NCI-H2081 (cell line): ENCODE measurements at places on chromosomes 1 and 21.

GRCh38 chr21:26105819-26106218 lies 64.8 kb downstream of the APP start:
- no peak for DNase-seq

- peak; percentile 88 for DNase-seq
These were observed 1.1 kb upstream of the ELAPOR1 start for GRCh38 chr1:109112652-109113285.

GRCh38 chr21:41764558-41765419 lies 2.1 kb downstream of the RIPK4 start:
- DNase-seq, result no peak

- DNase-seq, result peak; percentile 53
These were observed 56.8 kb downstream of the GLIS1 start for GRCh38 chr1:53681977-53682685.

GRCh38 chr21:41762753-41763152 lies 4.1 kb downstream of the RIPK4 start:
- DNase-seq, result peak; percentile 7

DNA sequence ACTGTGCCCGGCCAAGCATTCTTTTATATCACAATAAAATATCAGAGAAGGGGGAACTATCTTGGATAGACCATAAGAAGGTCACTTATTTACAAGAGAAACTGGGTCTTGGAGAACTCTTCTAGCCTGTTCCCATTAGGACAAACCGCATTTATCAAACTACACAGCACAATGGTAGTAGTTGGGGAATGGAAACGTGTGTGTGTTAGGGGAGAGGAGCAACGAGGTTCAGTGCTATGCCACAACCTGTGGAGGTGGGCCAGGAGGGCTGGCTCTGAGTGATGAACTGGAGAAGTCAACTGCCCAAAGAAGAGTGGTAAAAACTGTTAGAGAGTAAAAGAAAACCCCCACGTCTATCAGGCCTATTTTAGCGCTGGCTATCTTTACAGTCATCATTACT lies 1.6 kb downstream of the DONSON start:
- no peak for DNase-seq

DNA sequence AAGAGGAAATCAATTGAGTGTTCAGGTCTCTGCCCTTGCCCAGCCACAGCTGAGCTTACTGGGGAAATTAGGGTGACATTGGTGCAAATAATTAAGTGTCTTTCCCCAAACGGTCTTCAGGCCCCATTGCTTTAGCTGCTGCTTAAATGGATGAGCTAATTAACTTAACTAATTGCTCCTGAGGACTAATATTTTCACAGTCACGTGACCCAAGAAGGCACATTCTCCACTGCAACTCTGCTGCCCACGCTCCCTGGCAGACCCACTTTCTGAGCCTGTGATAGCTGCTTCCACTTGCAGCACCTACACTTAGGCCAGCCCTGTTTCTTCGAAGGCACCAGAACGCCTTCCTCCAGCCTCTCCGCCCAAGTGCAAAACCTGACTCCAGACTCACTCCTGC lies 56.2 kb downstream of the SYT2 start:
- no peak for DNase-seq

DNA sequence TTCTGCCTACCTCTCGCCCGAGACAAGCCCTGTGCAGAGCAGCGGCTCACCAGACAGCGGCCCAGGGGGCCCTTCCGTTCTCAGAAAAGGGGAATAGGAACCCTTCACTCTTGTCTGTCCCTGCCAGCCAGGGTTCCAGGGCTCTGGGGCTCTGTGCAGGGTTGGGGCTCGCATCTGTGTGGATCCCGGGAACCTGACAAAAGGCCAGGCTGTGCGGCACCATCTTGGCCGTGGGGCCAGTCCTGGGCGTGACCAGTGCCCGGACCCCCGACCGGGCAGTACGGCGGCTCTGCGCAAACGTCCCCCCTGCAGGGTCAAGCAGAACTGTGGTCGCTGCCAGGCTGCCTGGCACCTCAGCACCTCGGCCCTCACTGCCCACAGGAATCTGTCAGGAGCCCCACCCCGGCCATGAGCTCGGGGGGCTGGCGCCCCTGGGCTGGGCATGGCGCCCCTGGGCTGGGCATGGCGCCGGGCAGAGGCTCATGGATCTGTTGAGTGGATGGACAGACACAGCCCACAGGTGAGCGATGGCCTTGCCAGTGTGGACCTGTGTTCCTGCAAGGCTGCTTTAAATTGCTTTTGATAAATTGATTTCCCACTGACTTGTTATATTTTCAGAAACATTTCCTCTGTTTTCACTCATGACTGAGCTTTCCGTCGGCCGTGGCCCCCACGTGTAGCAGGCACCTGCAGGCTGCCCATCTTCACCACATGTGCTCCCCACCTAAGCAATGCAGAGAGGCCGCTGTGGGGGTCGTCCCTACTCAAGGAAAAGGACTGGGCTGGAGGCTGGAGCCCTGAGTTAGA lies 59.0 kb downstream of the SLX9 start:
- DNase-seq, result no peak

GRCh38 chr21:31326522-31327242 lies 17.4 kb downstream of the TIAM1 start:
- no peak for DNase-seq

DNA sequence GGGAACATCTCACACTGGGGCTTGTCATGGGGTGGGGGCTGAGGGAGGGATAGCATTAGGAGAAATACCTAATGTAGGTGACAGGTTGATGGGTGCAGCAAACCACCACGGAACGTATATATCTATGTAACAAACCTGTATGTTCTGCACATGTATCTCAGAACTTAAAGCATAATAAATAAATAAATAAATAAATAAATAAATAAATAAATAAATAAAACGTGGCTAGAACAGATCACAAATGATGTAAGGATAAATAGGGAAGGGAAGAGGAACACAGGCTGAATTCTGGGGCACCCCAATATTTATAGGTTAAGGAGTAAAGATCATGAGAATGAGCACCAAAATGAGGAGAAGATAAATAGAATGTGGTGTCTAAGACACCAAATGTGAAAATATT lies 592.2 kb downstream of the AMY1C start:
- DNase-seq, result no peak
